ENCODE measurements at places on chromosomes 7 and 10.

DNA sequence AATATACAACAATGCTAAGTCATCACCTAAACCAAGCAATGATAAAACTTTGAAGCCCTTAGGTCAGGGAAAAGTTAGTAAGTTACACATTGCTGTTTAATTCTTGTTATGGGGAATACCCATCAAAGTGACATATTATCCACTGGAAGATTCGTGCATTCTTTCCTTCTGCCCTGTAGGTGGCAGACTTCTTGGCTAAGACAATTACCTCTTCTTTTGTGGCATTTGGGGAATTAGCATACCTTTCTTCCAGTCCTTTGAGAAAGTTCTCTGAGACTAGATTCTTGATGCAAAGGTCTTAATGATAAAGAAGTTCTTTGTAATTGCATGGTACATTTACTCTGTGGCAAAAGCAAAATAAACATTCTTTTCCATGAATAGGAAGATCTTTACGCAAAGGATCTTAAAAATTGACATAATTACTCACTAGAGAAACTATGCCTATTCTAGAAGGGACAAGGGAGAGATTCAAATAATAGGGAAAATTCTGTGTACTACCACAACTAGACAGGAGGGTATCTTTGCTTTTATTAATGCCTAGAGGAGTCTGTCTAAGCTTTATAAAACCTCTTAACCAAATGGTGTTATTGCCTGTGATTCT is 395.9 kb downstream of the GRM8 start:
- no peak for DNase-seq

GRCh38 chr10:44968500-44969400 is 9.1 kb downstream of the RASSF4 start:
- DNase-seq: no peak

DNA sequence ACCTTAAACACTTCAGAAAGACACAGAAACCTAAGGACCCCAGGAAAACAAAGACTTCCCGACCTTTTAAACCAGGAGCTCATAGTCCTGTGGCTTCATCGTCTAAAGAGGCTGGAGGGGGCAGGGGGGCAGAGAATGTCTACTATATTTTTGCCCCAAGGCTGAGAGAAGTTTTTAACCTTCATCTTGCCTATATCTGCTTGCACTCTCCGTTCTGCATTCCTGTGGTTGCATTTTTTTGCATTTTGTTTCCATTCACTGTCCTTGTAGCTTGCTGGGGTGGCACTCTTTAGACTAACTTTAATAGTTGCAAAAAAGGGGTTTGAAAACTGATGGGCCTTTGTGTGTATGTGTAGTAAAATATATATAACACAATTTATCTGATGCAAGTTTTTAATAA is 23.7 kb downstream of the PRKAR2B start:
- no peak for DNase-seq

- DNase-seq: no peak
These were observed 93.7 kb downstream of the FZD1 start for GRCh38 chr7:91357901-91358300.

DNA sequence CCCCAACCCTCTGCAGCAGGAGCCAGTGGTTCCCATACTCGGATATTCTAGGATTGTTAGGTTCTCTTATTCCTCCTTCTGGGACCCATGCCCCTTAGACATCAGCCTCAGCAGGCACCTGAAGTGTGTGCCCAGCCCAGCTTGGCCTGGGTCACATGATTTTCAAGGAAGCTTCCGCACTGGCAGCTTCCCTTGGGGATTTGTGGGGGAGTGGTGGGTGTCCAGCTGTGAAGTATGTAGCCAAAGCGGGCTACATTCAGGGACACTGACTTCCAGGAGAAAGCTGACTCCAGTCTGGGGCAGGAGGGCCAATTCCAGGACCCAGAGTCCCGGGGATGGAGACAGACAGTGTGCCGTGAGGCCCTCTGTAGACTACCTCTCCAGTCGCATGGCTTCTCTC is 1.3 kb downstream of the LDB1 start:
- DNase-seq: no peak

DNA sequence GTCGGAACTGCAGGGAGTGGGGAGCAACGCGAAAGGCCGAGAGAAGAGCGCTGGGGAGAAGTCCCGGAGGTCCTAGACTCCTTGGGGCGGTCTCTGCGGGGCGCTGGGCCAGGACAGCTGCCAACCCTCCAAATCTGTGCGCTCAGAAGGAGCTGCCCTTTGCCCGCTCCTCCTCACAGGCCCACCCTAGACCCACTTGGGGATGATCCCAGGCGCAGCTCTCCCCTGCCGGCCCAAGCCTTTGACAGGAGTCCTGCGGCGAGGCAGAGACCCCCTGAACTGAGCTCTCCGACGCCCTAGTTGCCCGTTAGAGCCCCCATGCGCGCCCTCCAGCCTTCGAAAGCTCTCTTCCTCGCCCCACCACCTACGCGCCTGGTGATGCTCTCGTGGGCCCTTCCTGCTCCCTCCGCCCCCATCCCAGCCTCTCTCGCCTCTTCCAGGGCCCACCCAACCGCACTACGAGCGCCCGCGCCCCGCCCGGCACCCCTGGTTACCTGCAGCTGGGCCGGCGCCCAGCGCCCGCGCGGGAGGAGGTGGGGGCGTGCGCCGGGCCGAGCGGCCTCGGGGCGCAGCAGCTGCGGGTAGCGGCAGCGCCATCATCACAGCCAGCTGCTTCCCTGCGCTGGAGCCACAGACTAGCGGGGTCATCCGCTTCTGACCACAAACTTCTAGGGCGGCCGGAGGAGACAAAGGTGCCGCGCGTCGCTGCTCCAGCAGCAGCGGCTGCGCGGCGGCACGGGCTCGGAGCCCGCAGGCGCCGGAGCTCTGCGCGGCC is 353.4 kb downstream of the DNAJB6 start:
- DNase-seq: no peak

GRCh38 chr10:74163319-74164068 is 12.5 kb downstream of the ADK start:
- no peak for DNase-seq

DNA sequence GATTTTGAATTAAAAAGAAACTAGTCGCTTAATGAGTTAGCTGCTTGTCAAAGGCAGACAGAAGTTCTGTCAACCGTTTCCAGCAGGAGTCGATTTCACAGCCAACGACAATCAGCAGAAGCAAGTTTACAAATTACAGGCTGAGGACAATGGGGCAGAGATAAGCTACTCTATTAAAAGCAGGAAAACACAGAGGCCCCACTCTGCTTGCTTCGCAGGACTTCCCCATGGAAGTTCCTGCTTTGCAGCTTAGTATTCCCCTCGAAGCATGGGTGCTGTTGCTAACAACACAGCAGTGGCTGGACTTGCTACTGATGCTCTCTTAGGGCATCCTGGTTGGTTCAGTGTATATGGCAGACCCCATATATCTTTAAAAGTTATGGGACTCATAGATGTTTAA is 50.8 kb upstream of the KLF6 start:
- no peak for DNase-seq

- DNase-seq: no peak
These were observed 86.2 kb downstream of the ZRANB1 start for GRCh38 chr10:125027871-125028869.

GRCh38 chr10:114420811-114421485 is 16.6 kb upstream of the AFAP1L2 start:
- no peak for DNase-seq

DNA sequence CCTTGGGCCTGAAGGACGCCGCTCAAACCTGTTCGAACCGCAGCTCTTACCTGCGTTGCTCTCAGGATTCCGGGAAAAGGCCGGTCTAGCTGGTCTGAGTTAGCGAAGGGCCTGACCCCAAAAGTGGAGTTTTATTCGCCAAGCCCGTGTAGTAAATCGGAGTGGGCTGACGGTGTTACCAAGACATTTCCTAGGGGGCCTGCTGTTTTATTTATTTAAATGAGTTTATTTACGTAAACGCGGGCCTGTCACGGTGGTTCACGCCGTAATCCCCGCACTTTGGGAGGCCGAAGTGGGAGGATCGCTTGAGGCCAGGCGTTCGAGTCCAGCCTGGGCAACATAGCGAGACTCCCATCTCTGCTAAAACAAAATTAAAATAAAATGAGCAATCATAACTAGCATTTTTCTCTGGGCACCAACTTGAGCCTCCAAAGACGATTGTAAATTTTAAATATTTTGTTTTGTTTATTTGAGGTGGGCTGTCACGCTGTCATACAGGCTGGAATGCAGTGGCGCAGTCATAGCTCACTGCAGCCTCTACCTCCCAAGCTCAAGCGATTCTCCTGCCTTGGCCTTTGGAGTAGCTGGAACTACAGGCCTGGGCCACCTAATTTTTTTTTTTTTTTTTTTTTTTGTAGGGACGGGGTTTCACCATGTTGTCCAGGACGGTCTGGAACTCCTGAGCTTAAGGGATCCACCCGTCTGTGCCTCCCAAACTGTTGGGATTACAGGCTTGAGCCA is 903 bp downstream of the ZNF655 start:
- no peak for DNase-seq

DNA sequence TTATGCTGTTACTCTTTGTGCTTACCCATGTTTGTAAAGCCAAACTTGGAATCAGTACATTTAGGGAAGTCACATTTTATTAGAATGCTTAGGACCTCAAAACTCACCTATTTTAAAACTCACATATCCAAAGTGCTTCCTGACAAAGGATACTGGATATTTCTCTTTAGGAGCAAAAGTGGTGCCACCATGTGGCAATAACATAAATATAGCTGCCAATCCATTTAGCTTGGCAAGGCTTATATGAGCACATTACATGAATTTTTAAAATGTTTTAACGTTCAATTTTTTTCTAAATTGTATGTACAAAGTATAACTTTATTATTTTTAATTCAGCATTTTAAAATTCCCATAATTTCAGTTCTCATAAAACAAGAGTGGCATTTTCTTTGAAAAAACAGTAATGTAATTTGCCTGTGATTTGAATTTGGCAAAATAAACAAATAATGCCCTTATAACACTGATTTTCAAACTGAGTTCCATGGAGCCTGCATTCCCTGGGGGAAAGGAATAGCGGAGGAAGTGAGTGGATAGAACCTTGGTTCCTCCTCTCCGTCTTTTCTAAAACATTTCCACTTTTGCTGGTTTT is 75.4 kb downstream of the HDAC9 start:
- DNase-seq: no peak

GRCh38 chr7:115953592-115954255 is 76.8 kb downstream of the TFEC start:
- no peak for DNase-seq

DNA sequence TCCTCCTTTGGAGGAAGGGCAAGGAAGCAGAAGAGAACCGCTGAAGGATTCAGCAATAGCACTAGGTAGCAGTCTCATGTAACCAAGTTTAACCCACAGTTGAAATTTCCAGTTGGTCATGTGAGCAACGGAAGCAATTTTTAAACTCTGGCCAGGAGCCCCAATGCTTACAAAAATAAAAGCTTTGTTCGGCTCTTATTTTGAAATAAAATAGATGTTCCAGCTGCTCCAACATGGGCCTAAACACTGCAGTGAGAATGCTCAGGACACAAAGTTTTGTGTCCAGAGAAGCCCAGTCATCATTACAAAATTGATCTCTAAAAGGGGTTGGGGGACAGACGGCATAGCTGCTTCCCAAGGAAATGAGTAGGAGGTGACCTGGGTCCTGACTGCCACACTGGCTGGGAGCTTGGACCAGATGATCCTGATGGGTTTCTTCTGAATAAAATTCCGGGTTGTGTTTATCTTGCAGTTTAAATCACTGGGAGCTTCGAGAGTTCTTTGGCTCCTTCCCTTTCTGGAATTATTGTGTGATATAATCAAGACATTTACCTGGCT is 452 bp upstream of the TMEM140 start:
- DNase-seq: no peak

Measured in stimulated activated CD4-positive, alpha-beta T cell treated with anti-CD3 and anti-CD28 coated beads, TNF-alpha, amount 100 ng/mL, for 1 hour (primary cell).